Occipital lobe (tissue), 3 donors: ENCODE measurements at places on chromosomes 12 and 14. TPM values are rescaled to one million over a fixed set of nuclear protein-coding genes. Genes with fewer than 3 reads are reported as not detected.

- DNase-seq: no peak
Observed at GRCh38 chr14:104462651-104463630, 116.6 kb upstream of the C14orf180 start.

- no peak for DNase-seq
Observed at GRCh38 chr12:113285679-113286610, 49.0 kb downstream of the SLC8B1 start.

The FITM1 gene
- not detected for total RNA-seq

DNA sequence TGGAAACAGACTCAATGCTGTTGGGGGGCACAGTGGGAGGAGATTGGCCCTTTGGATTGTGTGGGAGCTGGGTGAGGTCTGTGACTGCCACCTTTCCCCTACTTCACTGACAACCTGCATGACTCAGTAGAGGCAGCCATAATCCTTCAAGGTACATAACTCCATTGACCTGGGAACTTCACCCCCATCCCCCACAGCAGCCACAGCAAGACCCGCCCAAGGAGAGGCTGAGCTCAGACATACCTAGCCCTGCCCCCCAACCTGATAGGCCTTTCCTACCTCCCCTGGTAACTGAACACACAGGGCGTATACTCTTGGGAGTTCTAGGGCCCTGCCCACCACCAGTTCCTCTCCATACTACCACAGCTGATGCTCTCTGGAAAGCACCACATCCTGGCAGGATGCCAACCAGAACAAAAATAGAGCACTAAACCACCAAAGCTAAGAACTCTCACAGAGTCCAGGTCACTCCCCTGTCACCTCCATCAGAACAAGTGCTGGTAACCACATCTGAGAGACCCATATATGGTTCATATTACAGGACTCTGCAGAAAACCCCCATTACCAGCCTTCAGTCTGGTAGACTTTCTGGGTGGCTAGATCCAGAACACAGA is 703.9 kb downstream of the FSCB start:
- no peak for DNase-seq

The NUAK1 gene
- total RNA-seq: 40.6 TPM

- no peak for DNase-seq
Observed at GRCh38 chr12:66438601-66439000, 136.3 kb downstream of the HELB start.

- DNase-seq: no peak
Observed at GRCh38 chr12:70686299-70686698, 49.1 kb upstream of the PTPRB start.

The ACSS3 gene
- 8.9 TPM for total RNA-seq

- no peak for DNase-seq
Observed at GRCh38 chr12:40342010-40342409, 117.2 kb downstream of the LRRK2 start.
